Mammary epithelial cell (primary cell): ENCODE measurements at places on chromosomes 3 and 15. TPM values are rescaled to one million over a fixed set of nuclear protein-coding genes. Genes with fewer than 3 reads are reported as not detected.

GRCh38 chr3:193772422-193772763, 179.4 kb downstream of the OPA1 start:
- DNase-seq: no peak

The TMEM207 gene
- polyA plus RNA-seq: not detected

The PTH1R gene
- not detected for polyA plus RNA-seq

GRCh38 chr3:183455089-183455488, 26.7 kb upstream of the MCF2L2 start:
- peak; percentile 86 for DNase-seq

The WDR93 gene
- polyA plus RNA-seq: 0.03 TPM

GRCh38 chr3:183563536-183563874, 8.0 kb upstream of the KLHL6 start:
- no peak for DNase-seq

DNA sequence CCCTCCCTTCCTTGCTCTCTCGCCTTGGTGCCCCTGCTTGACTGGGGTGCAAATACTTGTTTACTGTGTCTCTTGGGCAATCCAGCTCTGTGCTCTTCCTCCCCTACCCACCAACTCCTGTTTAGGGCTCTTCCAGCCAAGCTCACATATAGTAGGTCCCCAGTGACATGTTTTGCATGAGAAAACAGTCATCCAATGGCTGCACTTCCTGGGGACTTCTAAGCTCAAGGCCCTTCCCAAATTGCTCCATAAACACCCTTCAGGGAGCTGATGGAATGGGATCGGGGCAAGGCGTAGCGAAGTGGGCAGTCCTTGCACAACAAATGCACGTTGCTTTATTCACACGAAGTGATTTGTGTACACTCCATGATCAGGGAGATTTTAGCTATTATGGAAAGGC, 9.4 kb upstream of the COPG1 start:
- no peak for DNase-seq

The ZPLD1 gene
- 0.82 TPM for polyA plus RNA-seq

DNA sequence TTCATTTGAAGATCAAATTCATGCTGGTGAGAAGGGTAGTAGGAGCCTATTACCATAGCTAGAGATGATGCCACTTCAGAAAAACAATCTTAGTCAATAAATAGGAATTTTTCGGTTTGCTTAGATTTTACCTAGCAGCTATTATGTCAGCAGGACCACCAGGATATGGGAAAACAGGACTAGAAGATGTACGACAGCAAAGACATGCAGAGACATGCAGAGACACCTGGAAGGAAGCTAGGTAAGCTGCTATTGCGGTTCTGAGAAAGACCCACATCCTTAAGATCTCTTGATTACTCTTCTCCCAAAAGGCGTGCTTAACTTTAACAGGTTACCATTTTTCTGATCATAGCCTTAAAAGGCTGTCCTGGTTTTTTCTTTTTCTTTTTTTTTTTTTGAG, 64.8 kb upstream of the THSD4 start:
- peak; percentile 91 for DNase-seq

DNA sequence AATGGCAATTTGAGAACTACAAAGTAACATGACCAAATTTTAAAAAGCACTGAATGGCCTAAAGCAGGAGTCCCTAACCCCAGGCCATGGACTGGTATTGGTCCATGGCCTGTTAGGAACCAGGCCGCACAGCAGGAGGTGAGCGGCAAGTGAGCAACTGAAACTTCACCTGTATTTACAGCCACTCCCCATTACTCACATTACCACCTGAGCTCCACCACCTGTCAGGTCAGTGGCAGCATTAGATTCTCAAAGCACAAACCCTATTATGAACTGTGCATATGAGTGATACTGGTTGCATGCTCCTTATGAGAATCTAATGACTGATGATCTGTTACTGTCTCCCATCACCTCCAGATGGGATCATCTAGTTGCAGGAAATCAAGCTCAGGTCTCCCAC, 48.8 kb downstream of the SENP7 start:
- DNase-seq: peak; percentile 27

- no peak for DNase-seq
Observed at GRCh38 chr3:73403444-73403843, 221.3 kb downstream of the PDZRN3 start.

The IGDCC3 gene
- polyA plus RNA-seq: not detected

The SLC7A14 gene
- not detected for polyA plus RNA-seq

GRCh38 chr15:28885630-28886430, at the start of gene APBA2:
Gene APBA2, plus strand, starts transcription at chr15:28885974. Its CDS starts 167,911 bp downstream, at chr15:29053885.
- DNase-seq: peak; percentile 23

- DNase-seq: peak; percentile 66
Observed at GRCh38 chr3:182792901-182793662, at the start of gene ATP11B. Gene ATP11B, plus strand, starts transcription at chr3:182793504. Its CDS starts 256 bp downstream, at chr3:182793760.

- no peak for DNase-seq
Observed at GRCh38 chr3:126435456-126436315, 40.0 kb downstream of the ZXDC start.

The NR1I2 gene
- polyA plus RNA-seq: not detected
